ENCODE measurements at places on chromosomes 2 and 18.

- peak; percentile 82 for DNase-seq
Measured at GRCh38 chr18:9914584-9915290, 921 bp downstream of the VAPA start.

- DNase-seq = no peak
Measured at GRCh38 chr2:85804583-85804982, 50.8 kb downstream of the ATOH8 start.

DNA sequence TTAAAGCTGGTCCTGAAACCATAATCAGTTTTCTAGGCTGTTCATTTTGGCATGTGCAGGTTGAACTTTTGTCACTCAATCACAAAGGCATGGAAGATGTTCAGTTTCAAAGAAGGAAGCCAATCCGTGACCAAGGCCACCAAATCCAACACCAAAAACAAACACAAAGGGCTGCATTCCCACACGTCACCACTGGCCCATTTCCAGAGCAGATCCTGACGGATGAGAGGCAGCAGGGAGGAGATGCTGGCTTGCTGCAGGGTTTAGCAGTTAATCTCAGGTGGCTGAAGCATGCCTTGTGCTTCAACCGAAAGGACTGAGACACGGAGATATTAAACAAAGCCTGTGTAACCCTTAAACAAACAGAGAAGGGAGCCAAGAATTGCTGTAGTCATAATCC lies 191.9 kb upstream of the CTAGE1 start:
- DNase-seq = no peak

DNA sequence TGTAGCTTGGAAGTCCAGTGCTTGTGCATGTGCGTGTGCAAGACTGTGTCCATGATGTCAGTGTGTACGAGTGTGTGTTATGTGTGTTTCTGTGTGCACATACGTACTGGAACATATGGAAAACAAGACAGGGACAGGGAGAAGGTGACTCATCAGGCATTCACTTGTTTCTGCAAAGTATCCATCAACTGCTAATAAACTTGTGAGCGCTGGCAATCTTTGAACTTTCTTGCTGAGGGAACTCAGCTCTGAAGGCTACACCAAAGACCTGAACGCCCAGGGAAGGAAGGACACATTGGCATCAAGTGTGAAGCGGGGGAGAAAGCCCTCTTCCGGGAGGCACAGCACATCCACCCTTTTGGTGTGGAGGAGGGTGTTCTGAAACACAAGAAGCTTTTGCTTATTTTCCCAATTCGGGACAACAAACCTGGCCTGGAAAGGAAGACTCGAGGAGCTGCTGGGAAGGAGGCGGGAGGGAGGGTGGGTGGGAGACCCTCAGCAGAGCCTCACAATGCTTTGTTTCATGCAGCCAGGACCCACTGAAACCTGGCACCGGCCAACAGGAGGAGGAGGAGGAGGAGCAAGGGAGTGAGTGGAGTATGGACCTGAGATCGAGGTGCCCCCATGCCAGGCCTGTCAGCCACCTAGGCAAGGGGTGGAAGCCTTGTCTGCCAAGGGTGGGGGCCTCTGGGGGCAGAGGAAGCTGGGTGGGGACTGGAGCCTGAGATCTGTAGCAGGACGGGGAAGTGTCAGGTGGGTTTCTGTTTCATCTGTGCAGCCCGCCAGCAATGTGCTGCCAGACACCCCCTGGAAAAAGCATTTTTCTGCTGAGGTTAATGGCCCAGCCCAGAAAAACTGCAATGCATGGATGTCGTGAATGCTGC lies 26.8 kb downstream of the SMAD7 start:
- no peak for DNase-seq

DNA sequence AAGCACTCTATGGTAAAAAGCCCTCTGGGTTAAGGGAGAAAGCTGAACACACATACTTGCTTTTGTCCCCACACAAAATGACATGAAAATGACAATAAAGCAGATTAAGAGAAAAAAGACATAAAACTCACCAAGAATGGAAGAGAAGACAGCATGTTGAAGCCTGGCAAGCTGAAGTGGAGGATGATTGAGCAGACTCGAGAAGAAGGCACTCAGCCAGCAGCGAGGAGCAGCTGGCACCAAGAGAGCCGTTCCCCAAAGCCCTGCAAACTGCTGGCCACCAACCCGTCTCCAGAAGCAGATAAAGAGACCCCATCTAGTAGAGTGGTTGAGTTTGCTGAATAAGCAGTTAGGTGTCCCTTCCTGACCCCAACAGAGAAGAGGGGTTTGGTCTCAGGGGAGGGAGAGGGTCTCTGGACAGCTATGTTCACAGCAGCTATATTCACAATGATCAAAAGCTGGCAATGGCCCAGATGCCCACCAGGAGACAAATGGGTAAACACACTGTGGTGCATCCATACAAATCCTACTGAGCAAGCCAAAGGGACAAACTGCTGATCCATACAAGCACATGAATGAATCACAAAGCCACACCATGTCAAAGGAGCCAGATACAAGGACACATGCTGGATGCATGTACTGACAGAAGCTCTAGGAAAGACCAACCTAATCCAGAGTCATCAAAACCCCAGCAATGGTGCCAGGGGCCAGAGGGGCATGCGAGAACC lies 36.9 kb downstream of the FAM168B start:
- no peak for DNase-seq

DNA sequence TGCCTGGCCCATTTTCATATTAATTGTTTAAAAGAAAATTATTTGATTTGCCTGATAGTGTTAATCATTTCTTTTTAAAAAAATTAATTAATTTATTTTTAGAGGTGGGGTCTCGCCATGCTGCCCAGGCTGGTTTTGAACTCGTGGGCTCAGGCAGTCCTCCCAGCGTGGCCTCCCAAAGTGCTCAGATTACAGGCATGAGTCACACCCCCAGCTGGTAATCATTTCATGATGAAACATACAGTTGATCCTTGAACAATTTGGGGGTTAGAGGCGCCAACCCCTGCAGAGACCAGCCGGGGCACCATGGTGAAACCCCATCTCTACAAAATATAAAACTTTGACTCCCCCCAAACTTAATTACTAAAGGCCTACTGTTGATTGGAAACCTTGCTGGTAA lies 7.9 kb downstream of the GPN1 start:
- DNase-seq = no peak

DNA sequence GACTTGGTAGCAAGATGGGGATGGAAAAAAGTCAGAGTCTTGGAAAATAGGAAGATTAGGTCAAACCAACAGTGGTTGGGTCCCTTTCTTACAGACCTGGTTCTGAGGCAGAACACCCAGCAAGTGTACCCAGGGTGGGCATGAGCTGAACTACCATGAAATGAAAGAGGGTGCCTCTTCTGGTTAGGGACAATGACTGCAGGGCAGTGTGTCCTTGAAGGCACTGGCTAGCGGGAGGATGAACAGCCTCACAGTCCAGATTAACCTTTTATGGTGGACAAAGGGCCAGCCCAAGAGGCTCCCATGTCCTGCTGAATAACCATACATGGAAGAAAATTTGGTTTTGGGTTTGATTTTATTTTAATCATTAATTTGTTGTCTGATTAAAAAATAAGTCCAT lies 61.8 kb upstream of the CCDC85A start:
- no peak for DNase-seq

DNA sequence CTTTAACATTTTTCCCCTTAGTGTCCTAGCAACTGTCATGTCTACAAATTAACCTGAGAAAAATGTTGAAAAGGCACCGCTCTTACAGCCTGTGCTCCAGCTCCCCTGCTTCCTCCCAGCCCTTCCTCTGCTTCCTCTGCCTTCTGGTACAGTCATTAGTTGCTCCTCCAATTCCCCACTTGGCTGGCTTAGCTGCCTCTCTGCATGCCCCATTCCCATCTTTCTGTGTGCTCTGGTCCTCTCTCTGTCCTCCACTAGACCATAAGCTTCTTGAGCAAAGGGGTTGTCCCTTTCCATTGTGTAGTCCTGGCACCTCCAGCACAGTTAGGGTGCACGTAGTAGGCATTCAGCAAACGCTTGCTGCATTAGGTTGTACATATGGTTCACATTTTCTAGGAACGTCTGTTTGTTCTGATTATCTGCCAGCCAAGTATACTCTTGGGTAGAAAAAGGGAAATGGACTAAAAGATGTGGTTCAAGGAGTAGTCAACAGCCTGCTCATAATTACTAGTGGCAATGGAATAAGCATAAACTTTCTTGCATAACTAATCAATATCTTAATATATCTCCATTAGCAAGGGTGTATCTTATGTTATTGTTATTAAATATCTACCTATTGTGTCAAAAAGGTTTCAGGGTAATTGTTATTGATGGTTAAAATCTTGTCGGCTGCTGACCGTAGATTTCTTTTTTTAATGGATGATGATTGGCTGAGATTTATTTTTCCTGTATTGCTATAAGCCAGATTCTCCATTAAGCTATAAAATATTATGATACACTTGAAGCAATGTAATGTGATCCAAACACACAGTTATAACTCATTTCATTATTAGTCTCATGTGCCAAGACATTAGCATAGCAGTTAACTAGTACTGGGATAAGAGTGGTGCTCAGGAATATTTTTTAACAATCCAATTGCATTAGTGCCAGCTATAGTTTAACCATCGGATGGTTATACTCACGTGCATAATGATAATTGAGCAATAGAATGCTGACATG lies 340.1 kb downstream of the SLC4A3 start:
- DNase-seq = no peak

GRCh38 chr2:67600222-67600871 lies 203.2 kb downstream of the ETAA1 start:
- no peak for DNase-seq

- no peak for DNase-seq
Measured at GRCh38 chr2:113739849-113740248, 16.6 kb downstream of the SLC35F5 start.

DNA sequence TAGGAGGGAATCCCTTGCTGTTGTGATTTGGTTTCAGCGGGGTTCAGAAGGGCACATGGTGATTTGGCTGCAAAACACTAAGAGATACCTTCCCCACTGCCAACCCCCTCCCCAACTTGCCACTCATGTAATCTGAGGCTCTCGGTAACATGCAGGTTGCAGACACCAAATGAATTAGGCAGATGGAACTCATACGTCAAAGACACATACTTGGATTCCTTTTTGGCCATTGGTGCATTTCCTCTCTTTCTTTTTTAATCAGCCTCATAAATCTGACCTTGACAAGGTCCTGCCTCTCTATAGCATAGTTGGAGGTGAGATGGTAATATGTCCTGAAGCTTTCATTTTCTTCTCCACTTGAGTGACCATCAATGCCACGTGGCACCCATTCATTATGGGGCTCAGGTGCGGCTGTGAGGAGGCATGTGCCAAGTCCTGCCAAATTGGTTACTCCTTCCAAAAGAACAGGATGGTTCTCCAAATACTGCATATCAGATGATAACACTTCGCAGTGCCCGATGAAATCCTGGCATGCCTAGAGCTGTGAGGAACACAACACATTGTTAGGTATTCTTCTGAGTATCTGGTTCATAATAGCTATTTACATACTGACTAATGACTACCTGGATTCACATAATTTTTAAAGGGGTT lies 8.3 kb upstream of the TMEM178A start:
- DNase-seq = no peak

DNA sequence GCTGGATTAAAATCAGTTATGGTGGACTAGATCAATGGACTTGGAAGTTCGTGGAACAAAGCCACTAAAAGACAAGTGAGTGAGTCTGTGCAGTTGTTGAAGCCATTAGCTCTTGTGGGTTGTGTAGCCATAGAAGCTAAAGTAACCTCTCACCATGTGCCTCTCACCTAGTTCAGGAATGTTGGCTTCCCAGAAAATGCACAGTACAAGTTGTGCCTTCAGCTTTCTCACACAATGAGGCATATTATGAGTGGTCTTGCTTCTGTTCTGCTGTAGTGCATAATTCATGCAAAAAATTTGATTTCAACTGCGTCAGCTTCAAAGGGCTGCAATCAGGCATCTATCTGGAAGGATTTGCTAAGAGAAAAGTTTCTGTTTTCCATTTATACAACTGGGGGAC lies 26.2 kb downstream of the CERS6 start:
- no peak for DNase-seq

DNA sequence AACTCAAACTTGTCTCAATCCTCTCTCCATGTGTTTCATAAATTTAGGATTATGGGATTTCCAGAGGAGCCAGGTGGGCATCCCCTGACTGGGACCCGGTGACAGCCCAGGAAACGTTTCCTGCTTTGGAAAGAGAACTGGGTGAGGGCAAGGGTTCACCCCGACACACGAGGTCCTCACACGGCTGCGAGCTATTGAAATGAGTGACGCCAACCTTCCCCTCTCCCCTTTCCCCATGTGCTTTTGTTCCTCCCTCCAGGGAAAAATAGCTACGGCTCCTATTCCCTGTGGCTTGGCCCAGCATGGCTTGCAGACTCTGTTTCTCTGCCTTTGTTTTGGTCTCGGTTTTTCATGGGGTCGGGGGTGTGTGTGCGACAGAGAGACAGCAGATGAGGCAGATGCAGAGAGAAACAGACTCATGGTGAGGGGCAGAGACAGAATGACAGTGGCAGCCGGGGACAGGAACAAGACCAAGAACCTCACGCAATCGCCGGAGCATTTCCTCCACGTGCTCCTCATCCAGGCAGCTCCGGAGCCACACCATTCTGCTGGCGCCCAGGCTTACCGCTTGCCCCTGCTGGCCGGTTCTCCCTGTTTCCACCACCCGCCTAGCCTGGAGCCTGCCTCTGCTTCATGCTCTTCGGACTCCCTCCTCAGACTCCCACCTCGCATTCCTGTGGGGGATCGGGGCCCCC lies 238.5 kb downstream of the DYSF start:
- DNase-seq = no peak

GRCh38 chr2:96341641-96342040 lies 6.1 kb downstream of the NCAPH start:
- no peak for DNase-seq

DNA sequence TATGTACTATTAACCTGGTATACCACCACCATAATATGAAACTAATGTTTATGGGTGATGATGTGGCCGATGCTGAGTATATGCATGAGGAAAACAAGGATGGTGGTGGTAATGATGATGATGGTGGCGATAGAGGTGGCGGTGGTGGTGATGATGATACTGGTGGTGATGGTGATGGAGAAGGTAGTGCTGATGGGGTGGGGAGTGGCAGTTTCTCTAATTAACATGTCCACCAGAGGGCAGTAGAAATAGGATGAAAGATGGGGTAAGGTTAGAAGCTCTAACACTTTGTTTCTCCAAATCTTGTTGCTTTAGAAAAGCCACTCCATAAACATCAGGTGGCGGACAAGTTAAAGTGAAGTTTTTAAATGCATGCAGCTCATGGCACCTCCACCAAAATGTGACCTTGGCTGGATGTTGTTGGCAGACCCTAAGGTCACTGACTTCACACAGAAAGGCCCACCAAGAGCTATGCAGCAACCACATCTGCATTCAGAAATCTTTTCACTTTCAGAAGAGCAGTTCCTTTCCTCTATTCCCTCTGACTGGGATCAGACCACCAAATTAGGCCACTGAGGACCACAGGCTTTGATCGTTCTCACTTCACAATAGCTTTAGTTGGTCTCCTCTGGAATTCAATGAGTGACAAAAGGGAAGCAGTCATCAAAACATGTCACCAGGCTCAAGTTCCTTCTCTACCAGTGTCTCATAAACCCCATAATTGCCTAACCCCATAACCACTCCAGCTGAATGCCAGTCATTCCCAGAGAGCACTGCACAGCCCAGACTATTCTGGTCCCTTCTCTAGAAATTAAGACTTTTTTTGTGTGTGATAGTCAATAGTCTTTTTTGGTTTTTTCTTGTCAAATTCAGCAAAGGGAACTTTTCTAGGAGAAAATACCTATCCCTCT lies 7.5 kb upstream of the BCL11A start:
- DNase-seq = no peak
